ENCODE measurements at places on chromosomes 11 and 22.

GRCh38 chr11:114566276-114566675, 6.6 kb upstream of the NXPE1 start:
- no peak for DNase-seq

DNA sequence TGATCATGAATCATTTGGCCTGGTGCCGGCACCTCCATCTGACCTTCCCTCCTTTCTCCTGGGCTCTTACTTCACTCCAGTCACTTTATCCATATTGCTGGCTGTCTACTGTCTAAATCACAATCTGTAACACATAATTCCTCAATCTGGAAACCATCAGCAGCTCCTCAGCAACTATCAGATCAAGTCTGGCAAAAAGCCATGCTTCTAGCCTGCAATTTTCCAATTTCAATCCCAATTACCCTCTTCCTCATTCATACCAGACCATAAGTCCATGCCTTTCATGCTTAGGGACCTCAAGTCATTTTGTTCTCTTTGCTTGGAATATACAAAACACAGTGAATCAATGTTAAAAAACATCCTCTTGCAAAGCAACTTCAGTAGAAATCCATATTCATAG, 882.8 kb upstream of the ANO3 start:
- no peak for DNase-seq

DNA sequence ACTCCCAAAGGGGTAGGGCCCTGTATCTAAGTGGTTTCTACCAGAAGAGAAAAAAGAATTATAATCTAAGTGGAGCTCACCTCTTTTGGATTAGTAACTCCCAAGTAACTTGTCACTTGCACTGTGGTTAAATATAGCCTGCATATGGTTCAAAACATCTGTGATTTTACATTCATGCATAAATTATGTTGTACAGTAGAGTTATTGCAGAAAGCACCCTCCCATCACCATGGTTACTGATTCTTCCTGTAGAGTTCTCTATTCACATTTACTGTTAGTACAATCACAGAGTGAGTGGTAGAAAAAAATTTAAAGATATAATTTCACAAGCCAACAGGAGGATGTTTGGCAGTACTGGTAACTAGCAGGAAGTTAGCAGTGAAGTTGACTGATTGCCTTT, 80.4 kb downstream of the LRRC4C start:
- no peak for DNase-seq

DNA sequence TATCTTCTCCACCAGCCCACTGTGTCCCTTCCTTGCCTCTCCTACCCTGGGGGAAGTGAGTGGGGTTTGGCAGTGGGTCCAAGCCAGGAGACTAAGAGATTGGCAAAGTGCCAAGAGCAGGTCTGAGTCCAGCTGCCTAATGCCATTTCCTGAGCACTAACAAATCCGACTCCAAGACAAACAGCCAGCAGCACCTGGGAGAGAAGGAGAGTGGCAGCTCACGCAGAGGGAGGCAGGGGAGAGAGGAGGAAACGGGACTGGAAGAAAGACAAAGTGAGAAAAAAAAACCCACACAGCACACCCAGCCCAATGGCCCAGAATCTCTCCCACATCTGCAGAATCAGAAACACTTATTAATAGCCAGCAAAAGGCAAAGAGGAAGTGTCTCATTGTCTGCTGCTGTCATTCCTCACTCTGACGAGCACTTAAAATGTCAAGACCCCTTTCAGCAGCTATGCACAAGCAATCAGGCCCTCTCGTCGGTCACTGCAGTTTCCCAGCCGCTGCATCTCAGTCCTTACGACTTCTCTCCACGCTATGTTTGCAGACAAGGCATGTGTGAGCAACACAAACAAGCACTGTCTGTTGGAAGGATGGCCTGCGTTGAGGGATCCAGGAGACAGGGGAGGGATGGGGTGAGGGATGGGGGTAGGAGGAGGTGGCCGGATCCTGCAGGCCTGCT, 558.4 kb upstream of the CADM1 start:
- no peak for DNase-seq

GRCh38 chr22:35430897-35431322, 31.0 kb downstream of the MCM5 start:
- peak; percentile 93 for DNase-seq

GRCh38 chr11:104394508-104394907, 230.6 kb upstream of the PDGFD start:
- no peak for DNase-seq

- DNase-seq, result peak; percentile 69
These were observed 650 bp upstream of the CHID1 start for GRCh38 chr11:911031-911889.

- no peak for DNase-seq
These were observed 61.7 kb downstream of the RAB30 start for GRCh38 chr11:83009999-83010398.

DNA sequence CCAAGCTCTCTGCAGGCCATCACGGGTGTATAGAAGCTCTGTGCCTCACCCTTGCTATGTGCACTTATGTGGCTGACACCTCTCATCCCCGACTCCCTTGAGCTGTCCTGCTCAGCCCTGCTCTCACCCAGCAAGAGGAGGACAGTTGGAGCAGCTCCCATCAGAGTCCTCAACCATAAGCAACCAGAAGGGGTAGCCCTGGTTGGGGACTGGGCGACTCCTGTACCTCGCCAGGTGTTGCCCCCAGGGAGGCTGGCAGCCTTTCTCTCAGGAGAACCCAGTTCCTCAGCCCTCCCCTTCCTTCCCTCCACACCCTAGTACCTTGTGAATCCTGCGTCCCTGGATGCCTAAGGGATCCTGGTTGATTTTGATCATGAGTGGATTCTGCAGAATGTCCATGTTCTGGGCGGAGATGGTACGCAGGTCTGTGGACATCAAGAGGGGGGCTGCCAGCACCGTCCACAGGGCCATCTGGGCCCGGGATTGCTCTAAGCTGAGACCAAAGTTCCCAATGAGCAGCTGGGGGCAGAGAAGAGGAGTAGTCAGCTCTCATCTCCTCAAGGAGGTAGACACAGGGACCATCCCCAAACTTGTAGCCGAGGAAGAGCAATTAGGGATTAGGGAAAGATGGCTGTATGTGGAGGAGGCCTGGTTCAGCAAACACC, 8.0 kb downstream of the NAGA start:
- DNase-seq, result no peak

DNA sequence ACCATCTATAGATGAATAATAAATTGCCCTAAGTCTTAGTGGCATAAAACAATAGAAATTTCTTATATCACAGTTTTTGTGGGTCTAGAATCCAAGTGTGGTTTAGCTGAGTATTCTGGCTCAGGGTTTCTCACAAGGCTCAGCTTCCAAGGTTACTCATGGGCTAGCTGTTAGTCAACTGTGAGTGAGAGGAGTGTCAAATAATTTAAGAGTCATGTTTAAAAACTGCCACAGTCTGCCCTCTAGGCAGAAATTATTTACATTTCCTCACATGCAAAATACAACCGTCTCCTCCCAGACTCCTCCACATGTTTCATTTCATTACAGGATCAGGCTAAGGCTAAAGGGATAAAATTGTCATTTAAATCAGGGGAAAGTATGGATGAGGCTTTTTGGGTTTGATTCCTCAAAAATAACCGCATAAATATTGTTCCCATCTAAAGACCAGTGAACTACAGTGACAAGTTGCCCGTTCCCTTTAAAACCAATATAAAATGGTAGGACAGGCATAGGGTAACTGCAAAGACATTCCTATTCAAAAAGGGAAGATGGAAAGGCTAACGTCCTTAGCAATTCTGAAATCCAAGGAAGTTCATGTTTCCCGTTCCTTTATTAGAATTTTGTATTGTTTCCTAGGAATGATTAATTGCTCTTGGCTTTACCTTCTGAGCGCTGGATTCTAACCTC, 324.3 kb downstream of the DYNC2H1 start:
- DNase-seq, result peak; percentile 91

GRCh38 chr22:34951212-34951611, 114.7 kb upstream of the ISX start:
- no peak for DNase-seq

GRCh38 chr22:37777122-37777687, 30.5 kb upstream of the GCAT start:
- peak; percentile 85 for DNase-seq

DNA sequence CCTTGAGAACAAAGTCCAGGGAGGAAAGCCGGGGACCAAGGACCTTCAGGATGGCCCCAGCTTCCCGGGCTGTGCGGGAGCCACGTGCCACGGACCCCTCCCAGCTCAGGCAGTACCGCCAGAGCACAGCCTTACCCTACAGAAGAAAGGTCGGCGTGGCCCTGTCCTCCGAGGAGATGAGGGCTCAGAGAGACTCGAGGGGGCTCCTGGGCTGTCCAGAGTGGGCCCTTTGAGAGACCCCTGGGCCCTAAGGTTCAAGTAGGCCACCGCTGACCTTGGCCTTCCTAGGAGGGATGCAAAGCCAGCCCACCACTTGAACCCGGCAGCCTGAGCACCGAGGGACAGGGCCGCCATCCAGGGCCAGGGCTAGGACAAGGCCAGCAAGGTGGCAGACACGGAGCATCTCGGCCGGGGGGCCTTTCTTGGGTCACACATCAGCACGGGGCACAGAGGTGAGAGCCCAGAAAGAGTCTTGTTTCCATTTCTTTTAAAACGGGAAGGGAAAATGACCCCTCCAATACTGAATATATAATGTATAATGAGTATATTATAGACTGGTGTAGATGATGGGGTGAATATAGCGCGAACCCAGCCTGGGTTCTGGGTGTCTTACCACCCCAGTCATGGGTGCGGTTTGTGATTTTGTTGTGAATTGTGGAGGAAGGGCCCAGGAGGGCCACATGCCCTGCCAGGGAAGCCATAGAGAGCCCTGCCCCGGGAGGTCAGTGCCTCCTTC, 34.4 kb upstream of the PPARA start:
- DNase-seq, result peak; percentile 23

DNA sequence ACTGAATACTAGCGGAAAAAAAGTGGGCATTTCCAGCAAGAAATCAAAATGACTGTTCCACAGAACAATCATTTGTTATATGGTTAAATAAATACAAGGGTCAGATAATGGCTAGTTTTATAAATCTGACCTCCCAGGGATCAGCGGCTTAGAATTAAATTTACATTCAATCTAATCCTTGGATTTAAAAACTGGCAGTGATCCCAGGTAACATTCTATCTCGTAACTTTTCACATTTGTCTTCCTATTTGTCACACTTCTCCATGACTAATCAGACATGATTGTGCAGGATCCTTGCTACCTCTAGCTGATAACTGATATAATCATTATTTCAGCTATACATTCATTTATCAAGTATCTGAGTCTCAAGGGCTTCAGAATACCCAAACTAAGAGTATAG, 2.9 kb upstream of the MMP3 start:
- peak; percentile 53 for DNase-seq

- no peak for DNase-seq
These were observed 60.1 kb upstream of the MPEG1 start for GRCh38 chr11:59272771-59273372.

- peak; percentile 59 for DNase-seq
These were observed 635 bp downstream of the SCARF2 start for GRCh38 chr22:20436768-20437612.

DNA sequence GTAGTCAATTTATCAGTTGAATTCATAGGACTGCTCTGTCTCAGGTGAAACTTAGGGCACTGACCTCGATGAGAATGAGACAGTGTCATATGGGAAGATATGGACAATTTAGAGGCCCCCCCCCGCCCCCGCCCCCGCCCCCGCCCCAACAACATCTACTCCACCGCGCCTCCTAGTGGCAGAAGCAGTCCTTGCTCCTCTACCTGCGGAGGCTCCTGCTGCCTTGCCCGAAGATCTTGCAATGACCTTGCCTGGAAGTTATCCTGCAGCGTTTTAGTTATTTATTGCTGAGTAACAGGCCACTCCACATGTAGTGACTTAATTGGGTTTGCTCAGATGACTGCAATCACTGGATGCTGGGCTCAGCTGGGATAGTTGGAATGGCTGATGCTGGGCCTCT, 15.2 kb downstream of the SERPINH1 start:
- DNase-seq, result peak; percentile 36

GRCh38 chr11:83648610-83649527, 362.7 kb upstream of the CCDC90B start:
- no peak for DNase-seq

DNA sequence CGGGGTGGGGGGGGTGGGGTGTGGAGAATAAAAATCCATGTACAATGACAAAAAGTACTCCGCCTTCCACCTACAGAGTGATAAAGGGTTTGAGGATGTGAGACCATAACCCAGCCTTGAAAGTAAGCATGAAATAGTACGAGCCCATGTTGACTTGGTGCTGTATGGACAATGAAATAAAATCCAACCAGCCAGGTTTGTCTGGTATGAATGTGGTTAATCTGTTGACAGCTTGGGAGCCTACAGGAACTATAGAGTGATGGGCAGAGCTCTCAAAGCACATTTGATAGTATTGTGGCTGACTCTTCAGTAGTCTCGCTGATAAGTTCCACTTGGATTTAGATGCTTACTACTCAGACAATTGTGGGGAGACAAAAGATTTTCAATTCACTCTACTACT, 48.8 kb upstream of the CD44 start:
- DNase-seq, result no peak

- DNase-seq, result peak; percentile 38
These were observed 10.0 kb upstream of the OR5M1 start for GRCh38 chr11:56624661-56625110.

GRCh38 chr11:22192289-22192641, 620 bp upstream of the ANO5 start:
- DNase-seq, result no peak

GRCh38 chr11:61684870-61685616, 4.9 kb downstream of the DAGLA start:
- peak; percentile 39 for DNase-seq

DNA sequence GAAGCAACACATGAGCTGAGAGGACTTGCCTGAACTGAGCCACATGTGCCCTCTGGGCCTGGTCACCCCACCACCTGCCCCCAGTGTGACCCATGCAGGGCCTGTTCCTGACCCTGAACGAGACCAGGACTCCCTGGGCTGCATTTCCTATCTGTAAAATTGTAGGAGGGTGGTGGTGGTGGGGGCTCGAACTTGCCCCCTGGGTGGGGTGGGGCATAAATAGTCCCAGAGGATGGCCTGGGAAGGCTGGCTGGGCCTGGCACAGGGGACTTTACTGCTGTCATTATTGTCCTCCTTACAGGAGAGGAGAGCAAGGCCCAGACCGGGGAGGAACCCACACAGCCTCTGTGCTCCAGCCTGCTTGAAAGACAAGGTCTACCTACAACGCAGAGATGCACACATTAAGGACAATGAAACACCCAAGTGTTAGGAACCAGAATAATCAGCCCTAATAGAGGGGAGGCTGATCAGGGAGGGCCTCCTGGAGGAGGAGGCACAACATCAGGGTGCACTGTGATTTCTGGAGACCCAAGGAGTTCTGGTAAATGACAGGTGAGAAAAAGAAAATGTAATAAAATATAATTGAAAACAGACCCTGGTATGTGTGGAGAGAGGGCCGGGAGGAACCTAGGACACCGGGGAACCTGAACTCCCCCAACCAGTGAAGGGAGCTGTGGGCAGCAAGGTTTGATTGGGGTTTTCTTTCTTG, 2.8 kb upstream of the AIFM3 start:
- DNase-seq, result no peak

GRCh38 chr11:44280257-44280656, 29.7 kb downstream of the ALX4 start:
- no peak for DNase-seq

DNA sequence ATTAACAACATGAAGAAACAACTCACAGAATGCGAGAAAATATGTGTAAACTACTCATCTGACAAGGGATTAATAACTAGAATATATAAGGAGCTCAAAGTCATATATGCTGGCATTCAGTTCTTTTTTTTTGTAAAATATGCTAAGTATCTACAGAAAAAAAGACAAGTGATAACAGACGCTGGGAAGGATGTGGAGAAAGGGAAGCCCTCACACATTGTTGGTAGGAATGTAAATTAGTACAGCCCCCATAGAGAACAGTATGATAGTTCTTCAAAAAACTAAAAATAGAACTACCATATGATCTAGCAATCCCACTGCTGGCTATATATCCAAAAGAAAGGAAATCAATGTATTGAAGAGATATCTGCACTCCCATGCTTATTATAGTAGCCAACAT, 13.8 kb downstream of the GAB2 start:
- DNase-seq, result no peak

All from EL (cell line).